ENCODE measurements at places on chromosomes 4 and X.

DNA sequence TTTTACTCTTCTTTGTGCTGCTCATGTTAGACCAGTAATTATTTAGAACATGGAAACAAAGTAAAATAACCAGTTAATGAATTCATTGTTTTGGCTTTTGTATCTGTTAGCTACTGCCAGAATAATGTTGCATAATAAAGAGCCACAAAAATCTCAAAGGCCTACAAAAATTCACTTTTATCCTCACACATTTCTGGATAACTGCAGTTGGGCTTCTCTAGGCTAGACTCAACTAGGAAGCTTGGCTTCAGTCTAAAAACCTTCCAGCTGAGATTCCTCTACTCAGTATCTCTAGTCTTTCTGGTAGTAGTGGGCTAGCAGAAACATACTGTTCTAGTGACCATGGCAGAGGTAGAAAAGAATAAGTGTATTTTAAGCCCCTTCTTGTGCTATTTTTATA is 73.0 kb downstream of the FAT4 start:
- DNase-seq, result no peak

DNA sequence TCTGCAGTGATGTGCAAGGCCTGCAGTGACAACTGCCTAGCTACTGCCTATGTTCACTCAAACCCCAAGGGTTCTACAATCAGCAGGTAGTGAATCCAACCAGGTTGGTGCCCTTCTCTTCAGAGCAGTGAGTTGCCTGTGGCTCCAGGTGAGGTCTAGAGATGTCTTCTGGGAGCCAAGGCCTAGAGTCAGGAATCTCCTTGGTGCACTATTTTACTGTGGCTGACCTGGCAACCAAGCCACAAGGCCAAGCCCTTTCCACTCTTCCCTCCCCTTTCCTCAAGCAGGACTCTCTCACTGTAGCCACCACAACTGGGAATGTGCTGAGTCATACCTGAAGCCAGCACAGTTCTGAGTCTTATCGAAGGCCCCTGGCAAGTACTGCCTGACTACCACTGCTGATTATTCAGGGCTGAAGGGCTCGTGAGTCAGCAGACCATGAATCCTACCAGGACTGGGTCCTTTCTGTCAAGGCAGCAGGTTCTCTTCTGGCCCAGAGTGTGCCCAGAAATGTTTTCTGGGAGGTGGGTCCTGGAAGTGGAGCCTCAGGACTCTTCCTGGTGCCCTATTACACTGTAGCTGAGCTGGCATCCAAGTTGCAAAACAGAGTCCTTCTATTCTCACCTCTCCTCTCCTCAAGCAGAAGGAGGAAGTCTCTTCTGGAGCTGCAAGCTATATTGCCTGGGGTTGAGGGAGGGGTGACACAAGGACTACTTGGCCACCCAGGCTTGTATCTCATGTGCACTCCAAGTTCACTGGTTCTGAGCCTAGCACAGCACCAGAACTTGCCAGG is 111.6 kb downstream of the BTC start:
- peak; percentile 79 for DNase-seq

DNA sequence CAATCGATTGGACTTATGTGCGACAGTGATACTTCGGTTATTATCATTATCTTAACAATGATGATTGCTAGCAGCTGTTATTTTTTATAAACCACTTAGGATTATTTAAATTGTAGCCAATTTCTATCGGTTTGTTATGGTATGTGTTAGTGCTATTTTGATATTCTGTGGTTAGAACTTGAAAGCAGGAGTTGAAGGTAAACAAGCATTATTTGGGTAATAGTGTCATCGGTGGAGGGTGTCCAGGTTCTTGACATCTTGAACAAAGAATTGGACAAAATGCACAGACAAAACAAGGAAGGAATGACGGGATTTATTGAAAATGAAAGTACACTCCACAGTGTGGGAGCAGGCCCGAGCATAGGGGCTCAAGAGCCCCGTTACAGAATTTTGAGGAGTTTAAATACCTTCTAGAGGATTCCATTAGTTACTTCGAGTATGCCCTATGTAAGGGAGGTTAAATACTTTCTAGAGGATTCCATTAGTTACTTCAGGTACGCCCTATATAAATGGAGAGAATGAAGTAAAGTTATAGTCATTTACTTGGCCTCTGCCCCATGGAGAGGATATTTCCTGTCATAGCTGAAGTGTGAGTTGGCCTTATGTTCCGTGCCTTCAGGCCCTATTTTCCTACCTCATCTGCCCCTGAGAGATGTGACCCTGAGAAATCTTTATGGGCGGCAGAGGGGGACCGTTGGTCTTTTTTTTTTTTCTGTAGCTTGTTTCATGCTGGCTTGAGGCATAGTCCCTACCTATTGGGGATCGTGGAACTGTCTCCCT is 13.1 kb downstream of the MOB1B start:
- DNase-seq, result no peak

- DNase-seq, result no peak
These were observed 351.3 kb downstream of the SLC7A11 start for GRCh38 chr4:137890812-137891211.

DNA sequence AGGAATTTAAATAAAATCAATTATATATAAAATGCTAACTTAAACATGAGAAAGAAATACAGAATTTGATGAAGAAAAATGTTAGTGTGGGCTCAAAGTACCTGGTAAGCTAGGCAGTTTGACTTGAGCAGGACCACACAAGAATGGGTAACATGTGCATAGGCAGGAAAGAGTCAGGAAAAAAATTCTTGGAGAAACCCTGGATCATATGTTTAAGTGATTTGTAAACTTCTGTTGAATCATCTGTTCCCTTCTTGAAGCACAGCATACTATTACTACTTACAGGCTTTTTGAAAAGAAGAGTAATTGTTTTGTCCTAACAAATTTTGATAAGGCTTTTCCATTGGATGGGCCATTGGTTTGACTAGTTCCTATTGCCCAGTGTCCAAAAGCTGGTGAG is 37.5 kb upstream of the FHDC1 start:
- no peak for DNase-seq

GRCh38 chr4:43234626-43235415 is 342.3 kb downstream of the GRXCR1 start:
- DNase-seq, result no peak
